Stimulated activated CD8-positive, alpha-beta memory T cell treated with anti-CD3 and anti-CD28 coated beads, Interleukin-4, amount 100 ng/mL, for 4 hours (primary cell): ENCODE measurements at places on chromosomes 13 and 19.
A peak's percentile ranks its signal among the peaks of the same experiment; 100 is the strongest.

DNA sequence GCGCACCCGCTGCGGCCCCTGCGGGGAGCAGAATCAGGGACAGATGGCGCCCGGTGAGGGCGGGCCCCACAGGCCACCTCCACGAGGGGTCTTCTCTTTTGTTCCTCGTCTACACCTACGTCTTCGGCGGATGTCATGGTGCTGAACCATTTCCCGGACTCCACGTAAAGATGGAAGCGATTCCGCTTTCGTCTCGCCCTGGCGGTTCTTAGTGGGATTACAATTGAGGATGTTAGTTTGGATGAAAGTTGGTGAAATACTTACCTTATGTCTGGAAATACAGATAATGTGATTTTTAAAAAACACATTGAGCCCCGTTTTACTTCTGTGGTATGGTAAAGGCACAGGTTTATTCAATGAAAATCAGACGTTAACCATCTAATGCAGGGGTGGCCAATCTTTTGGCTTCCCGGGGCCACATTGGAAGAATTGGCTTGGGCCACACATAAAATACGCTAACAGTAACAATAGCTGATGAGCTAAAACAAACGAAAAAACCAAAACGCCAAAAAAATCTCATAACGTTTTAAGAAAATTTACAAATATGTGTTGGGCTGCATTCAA, 1.4 kb upstream of the ZMYM5 start:
- peak; percentile 54 for DNase-seq

- no peak for DNase-seq
Observed at GRCh38 chr19:19010551-19010950, 22.8 kb downstream of the SUGP2 start.

DNA sequence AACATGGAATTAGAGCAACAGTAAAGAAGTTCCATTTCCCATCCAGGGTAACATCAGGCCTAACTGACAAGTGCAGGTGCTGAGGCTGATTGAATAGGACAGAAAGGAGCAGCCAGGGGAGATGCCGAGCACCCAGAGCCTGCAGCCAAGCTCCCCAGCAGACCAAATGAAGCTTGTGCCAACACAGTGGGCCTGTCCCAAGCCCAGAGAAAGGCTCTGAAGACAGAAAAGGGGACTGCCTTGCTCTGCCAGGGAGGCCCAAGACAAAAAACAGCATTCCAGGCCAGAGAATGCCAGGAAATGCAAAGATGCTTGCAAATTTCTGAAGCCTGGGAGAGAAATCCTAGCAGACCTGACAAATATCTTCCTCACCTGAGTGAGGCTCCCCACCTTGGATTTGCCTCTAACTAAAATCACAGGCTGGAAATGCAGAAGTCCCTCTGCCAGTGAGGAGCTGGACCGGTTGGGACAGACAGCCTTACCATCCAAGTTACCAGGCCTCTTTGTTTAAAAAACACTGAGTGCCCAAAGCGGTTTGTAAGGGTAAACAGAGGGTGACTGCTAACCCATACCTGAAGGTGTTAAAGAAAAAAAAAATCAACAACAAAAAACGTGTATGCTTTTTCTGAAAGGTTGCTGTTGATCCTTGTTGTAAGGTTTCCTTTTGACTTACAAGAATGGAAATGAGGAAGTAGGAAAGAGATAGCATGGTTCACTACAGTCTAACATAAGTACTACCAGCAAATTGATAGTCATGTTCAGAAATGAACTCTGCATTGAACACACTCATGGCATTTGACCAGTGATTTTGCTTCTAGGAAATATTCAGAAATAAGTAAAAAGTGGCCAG, 11.8 kb upstream of the HMGB1 start:
- DNase-seq: no peak

DNA sequence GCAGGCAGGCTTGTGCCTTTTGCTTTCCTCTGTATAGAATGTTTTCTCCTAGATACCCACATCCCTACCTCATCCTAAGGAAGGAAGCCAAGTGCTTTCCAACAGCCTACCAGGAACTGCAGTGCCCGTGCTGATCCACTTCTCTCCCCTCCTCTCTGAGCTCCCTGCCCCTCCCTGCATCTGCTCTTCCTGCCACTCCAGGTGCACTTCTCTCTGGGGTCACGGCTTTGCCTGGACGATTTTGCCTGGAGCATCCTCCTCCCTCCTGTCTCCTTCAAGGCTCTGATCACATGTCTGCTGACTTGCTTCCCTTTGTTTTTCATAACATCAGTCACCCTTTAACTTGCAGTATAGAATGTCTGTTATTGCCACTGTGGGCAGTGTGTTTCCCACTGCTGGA, 34.7 kb upstream of the IRS2 start:
- DNase-seq: no peak

GRCh38 chr19:10863107-10863717, 8.1 kb upstream of the CARM1 start:
- DNase-seq: no peak

DNA sequence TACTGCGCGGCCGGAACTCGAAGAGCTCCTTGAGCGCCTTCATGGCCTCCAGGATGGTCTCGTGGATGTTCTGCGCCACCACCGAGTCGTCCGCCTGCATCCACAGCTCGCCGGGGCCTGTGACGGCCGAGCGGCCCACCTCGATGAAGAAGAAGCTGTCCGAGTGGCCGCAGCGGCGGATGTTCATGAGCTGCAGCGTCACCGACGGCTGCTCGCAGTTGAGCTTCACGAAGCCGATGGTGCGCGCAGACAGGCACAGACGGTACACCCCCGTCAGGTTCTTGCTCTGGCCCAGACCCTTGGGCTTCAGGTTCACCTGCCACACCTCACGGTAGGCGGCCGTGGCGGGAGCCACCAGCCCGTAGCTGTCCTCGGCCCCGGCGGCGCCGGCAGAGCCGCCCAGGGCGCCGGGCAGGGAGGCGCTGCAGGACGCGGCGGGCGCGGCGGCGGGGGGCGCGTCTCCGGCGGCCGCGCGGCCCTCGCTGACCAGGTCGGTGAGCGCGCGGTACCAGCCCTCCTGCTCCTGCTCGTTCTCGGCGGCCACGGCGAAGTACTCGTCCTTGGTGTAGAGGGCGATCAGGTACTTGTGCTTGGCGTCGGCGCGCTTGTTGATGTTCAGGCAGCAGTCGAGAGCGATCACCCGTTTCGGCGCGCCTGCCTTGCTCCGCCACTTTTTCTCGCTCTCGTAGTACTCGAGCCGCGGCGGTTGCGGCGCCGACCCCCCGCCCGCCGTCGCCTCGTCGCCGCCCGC, 1.1 kb downstream of the IRS2 start:
- no peak for DNase-seq

DNA sequence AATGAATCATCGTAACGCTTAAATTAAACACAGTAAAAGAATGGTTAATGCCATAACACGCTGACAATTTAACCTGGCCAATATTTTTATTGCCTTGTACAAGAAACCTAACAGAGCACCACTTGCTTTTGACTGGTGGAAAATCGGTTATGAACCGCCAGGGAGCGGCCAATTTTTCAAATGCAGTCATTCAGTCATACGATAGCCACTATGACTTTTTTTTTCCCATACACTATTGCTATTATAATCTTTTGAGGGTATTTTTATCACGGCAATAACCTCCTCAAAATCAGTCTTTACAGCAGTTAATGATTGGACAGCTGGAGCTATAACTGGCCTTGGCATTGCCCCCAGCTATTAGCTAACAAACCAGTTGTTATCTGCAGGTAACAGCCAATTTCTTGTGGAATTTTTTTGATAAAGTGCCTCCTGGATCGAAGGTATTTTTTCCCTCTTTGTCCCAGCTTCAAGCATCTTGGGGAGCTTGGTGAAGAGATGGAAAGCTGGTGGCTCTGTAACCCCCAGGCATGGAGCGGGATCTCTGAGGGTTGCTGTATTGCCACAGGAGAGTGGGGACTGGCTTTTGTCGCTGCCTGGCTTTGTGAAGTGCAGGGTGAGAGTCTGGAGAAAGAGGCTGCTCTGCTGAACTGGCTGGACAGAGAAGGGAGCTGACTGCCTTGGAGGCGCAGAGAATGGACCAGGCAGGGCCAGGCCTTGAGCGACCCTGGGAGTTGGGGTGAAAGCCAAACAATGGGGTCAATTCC, 198.4 kb upstream of the ZNF536 start:
- DNase-seq: no peak

- DNase-seq: no peak
Observed at GRCh38 chr13:113654591-113655345, 3.2 kb downstream of the ATP4B start.

DNA sequence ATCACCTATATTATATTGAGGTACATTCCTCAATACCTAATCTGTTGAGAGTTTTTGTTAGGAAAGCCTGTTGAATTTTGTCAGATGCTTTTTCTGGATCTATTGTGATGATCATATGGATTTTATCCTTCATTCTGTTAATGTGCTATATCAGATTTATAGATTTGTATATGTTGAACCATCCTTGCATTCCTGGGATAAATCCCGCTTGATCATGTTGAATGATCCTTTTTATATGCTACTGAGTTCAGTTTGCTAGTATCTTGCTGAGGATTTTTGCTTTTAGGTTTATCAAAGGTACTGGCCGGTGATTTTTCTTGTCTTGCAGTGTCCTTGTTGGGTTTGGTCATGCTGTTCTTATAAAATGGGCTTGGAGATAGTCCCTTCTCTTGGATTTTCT, 12.0 kb upstream of the ZNF331 start:
- no peak for DNase-seq

GRCh38 chr13:86357106-86357505, 557.9 kb upstream of the SLITRK6 start:
- no peak for DNase-seq

DNA sequence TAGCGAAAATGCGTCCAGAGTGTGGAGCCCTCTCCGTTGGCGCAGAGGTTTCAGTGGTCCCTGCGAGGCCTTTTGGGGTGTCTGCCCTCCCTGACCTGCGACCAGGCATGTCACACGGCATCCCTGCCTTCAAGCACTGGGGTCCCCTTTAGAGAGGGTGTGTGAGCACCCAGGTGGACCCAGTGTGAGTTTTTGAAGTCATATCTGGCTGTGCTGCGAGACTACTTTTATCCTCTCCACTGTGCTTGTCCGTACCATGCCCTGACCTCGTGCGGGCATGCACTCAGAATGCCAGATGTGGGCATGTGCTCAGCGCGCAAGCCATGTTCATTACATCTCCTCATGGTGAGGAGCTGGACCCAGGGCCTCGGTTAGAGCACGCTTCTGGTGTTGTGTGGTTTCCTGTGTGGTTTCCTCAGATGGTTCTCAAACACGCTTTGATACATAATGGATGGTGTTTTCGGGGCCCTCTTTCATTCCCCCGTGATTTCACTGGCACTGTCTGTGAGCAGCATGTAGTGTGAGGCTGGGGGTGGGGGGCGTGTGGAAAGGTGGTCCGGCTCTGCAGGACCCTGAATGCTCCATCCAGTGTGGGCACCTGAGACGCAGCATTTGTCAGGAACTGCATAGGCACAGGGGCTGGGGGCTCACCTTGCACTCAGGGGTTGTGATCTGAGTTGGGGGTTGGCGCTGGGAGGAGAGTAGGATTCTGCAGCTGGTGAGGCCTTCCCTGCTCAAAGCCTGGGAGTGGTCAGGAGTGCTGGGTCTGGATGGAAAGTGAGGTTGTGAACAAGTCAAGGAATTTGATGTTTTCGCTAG, 2.3 kb downstream of the TFDP1 start:
- DNase-seq: no peak

DNA sequence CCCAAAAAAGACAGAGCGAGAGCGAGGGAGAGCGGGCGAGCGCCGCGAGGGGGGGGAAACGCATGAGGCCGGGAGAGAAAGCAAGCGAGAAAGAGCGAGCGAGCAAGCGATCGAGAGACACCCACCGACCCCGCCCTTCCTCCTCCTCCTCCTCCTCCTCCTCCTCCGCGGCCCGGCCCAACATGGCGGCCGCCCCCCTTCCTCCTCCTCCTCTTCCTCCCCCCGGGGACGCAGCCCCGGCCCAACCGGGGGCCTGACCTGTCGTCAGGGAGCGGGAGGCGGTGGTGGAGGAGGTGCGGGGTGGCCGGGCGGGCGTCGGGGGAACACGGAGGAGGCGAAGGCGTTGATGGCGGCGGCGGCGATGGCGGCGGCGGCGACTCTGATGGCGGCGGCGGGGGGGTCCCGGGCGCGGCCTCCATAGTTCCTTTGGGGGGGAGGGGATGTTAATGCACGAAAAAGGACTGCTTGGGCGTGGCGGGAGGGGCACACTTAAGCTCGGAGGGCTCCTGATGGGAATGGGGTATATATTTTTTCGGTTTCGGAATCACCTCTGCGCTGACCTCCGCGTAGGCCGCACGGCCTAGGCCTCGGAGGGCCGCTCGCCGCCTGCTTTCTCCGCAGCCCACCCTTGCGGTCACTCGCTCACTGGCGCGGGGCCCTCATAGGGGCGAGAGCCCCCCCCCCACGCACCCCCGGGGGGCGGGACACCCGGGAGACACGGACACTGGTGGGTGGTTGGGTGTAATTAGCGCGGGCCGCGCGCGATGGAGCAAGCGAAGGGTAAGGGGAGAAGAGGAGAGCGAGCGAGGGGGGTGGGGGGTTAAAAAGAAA, 1.2 kb downstream of the ZC3H4 start:
- peak; percentile 87 for DNase-seq

DNA sequence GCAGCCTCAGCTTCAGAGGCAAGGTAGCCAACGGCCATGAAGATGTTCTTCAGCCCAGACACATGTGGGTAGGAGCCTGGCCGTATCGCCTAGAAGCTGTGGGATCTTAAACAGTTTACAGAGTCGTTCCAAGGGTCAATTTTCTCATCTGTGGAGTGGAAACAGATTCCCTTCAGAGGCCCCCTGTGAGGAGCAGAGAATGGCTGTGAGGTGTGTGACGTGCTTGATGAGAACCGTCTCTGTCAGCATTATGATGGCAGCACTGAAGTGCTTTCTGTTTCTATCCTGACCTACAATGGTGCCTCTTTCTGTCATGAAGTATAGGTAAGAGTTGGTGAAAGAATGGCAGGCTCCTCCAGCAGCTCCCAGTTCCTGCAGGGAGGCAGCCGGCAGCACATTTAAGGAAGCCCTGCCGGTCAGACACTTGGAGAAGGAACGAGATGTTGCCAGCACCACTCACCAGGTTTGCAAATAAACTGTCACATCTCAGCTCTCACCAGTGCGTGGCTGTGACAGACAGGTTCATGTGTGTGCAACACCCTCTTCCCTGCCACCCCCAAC, 277.3 kb downstream of the FOXO1 start:
- no peak for DNase-seq

GRCh38 chr13:23731709-23732108, 157.5 kb downstream of the MIPEP start:
- DNase-seq: no peak

- DNase-seq: no peak
Observed at GRCh38 chr13:88142653-88143052, 471.5 kb downstream of the SLITRK5 start.

GRCh38 chr13:35162420-35162819, 220.3 kb downstream of the NBEA start:
- no peak for DNase-seq

DNA sequence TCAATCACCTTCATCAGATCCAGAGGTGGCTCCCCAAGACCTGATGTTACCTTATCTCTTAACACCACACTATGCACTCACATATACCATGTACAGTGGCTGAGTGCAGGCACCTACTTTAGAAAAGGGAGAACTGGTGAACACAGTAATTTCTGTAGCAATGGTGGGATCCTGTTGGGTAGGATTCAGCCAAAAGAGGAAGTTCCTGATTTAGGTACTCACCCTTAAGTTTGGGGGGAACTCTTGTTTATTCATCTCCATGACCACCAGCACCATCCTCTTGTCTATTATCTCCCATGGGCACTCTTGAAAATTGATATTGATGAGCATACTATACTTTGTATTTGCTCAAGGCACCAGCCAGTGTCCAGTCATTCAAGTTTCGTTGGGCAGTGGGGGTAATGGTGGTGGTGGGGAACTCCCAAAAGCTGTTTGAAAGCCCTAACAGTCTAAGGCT, 324.4 kb downstream of the LMO7 start:
- DNase-seq: no peak
